ENCODE measurements at places on chromosomes 3 and 15. TPM values are rescaled to one million over a fixed set of nuclear protein-coding genes. Genes with fewer than 3 reads are reported as not detected.

Gene GABPB1
- 41.4 TPM for total RNA-seq

Gene GUCA1C
- not detected for total RNA-seq

Gene PCSK6
- total RNA-seq: 0.13 TPM

Gene LRRC31
- total RNA-seq: not detected

Gene RUVBL1
- total RNA-seq: 133 TPM

Gene SLC22A13
- total RNA-seq: 0.10 TPM

Gene ECE2
- not detected for total RNA-seq

Gene GHSR
- total RNA-seq: 1.0 TPM

Gene GOLGA8J
- not detected for total RNA-seq

Gene SKOR1
- total RNA-seq: 3.1 TPM

Gene MAP6D1
- total RNA-seq: 7.0 TPM

Gene HAPLN3
- 2.8 TPM for total RNA-seq

Gene NAALADL2
- 1.2 TPM for total RNA-seq

GRCh38 chr3:138578141-138578540 lies 15.9 kb downstream of the CEP70 start:
- no peak for DNase-seq

- DNase-seq: no peak
Observed at GRCh38 chr3:178381971-178382448, 154.2 kb upstream of the KCNMB2 start.

- no peak for DNase-seq
Observed at GRCh38 chr3:98990657-98991056, 89.2 kb upstream of the DCBLD2 start.

DNA sequence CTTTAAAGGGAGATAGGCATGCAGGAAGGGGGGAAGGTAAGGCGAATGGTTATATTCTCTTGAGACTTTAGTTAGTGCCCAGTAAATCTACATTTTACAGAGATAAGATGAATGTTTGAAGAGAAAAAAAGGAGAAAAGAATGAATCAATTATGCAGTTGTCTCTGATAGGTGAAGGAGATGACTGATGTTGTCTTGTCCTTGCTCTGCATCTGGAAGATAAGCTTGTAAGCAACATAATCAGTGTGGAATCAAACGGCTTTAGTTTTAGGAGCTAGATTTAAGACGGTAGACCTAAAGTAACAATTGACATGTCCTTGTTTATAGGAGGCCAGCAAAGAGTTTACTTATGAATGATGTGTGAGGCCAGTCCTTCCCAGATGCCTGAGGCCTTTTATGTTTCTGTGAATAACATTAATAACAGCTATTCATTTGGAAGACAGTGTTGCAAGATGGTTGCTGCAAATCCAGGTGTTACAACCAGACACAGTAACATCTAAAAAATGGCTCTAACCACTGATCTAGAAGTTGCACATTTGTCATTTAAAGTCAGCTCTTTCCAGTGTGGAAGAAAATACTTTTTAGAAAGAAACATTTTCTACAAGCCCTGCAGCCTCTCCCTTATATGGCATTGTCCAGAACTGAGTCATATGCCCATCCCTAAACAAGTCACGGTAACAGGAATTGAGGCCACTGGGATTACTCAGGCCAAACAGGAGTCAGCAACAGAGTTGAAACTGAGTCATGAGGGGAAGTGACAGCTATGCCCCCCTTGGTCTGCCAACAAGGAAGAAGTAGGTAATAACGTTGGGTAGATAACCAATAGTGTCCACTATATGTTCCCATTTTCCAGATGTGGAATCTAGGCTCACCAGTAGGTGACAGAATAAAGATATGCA lies 77.5 kb upstream of the FBN1 start:
- DNase-seq: no peak

DNA sequence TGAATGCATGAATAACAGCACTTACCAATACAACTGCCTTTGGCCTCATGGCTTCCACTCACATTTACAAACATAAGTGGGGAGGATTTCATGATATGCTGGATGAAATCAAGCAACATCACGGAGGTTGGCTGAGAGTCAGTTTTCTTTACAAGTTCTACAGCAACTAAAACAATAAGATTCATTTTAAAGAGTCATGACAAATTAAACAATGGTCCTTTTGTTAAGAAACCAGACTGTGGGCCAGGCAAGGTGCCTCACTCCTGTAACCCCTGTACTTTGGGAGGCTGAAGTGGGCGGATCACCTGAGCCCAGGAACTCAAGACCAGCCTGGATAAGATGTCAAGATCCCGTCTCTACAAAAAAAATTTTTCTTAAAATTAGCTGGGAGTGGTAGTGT lies 12.4 kb downstream of the ATR start:
- no peak for DNase-seq

GRCh38 chr3:32414522-32415202 lies 23.0 kb downstream of the CMTM7 start:
- DNase-seq: no peak

DNA sequence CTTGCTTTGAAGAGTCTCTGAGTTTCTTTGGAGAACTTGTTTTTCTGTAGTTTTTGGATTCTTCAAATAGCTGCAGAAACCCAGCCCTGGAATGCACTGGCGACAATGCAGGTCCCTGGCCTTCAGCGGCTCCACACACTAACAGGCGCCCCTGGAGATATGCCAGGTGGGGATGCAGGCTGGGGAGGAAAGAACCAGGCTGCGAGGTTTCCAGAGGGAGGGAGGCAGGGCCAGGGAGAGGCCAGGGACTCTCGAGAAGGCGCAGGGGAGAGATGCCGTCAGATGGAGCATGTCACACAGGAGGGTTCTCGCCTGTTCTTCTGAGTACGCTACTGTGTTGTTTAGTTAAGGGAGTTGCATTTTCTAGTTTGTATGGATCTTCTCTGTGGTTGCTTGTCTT lies 283.1 kb downstream of the GABRG3 start:
- no peak for DNase-seq

GRCh38 chr3:23106666-23107065 lies 96.5 kb upstream of the UBE2E2 start:
- no peak for DNase-seq

- no peak for DNase-seq
Observed at GRCh38 chr3:187567021-187567420, 103.2 kb downstream of the SST start.

GRCh38 chr3:126137490-126138130 lies 42.8 kb downstream of the ALDH1L1 start:
- DNase-seq: no peak

DNA sequence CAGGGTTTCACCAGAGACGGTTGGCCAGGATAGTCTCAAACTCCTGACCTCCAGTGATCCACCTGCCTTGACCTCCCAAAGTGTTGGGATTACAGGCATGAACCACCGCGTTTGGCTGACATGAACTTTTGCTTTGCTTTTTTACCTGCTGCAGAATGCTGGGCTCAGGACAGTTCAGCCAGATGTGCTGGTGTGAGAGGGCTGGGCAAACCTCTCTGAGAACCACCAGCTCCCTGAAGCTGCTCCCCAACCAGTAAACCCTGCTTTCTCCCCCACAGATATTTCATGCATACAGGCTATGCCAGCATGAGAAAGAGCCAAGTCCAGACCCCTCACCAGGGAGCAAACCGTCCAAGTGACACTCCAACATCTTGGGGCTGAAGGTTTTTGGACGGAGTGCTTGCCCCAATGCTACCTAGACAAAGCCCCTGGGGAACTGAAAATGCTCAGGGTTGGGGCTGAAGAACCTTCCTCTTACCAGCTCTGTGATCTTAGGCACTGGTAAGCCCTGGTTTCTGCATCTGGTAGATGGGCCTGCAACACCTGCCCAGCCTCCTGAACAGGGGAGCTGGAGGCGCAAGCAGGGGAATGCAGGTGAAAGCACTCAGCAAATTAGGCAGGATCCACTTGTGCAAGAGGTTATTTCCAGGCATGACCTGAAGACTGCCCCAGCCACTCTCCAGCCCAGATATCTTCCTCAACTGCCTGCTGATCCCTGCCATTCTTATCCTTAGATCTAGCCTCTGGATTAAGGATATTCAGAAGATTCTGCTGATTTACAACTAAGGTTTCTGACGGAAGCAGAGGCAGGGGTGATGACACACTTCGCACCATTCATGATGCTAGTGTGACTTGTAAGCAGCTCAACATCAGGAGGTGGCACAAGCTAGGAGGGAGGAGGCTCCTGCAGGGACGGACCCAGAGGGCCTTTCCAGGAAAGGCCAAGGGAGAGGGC lies 78.8 kb downstream of the TLE3 start:
- DNase-seq: no peak

GRCh38 chr15:38667890-38668850 lies 103.6 kb upstream of the RASGRP1 start:
- no peak for DNase-seq

DNA sequence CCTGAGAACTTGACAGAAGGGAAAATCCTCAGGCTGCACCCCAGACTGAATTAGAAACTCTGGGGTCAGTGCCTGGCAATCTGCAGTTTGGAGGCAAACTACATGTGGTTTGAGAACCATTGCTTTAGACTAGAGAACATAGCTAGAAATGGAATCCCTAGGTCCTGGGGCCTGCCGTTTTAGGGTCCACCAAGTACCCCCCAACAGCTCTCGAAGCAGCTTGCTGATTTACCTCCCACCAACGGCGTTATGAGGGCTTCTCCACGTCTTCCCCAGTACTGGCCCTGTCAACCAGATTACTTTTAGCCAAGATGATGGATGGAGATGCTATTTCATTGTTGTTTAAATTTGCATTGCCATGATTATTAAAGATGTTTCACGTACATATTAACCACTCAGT lies 272.5 kb downstream of the XXYLT1 start:
- DNase-seq: no peak

DNA sequence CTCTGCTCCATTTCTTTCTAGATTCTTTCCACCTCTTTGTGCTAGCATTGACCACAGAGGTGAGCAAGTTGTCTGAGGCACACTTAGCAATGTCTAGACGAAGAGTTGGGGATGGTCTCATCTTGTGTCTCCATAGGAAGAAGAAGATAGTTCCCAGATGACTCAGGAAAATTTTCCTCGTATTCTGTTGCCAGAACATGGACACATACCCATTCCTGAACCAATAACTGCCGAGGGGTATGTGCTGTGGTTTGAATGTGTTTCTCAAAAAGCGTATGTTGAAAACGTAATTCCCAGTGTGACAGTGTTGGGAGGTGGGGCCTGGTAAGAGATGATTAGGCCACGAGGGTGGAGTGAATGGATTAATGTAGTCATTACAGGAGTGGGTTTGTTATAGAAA lies 107.5 kb upstream of the GALNT15 start:
- DNase-seq: no peak

GRCh38 chr3:52441772-52442332 lies 3.1 kb downstream of the SEMA3G start:
- no peak for DNase-seq

DNA sequence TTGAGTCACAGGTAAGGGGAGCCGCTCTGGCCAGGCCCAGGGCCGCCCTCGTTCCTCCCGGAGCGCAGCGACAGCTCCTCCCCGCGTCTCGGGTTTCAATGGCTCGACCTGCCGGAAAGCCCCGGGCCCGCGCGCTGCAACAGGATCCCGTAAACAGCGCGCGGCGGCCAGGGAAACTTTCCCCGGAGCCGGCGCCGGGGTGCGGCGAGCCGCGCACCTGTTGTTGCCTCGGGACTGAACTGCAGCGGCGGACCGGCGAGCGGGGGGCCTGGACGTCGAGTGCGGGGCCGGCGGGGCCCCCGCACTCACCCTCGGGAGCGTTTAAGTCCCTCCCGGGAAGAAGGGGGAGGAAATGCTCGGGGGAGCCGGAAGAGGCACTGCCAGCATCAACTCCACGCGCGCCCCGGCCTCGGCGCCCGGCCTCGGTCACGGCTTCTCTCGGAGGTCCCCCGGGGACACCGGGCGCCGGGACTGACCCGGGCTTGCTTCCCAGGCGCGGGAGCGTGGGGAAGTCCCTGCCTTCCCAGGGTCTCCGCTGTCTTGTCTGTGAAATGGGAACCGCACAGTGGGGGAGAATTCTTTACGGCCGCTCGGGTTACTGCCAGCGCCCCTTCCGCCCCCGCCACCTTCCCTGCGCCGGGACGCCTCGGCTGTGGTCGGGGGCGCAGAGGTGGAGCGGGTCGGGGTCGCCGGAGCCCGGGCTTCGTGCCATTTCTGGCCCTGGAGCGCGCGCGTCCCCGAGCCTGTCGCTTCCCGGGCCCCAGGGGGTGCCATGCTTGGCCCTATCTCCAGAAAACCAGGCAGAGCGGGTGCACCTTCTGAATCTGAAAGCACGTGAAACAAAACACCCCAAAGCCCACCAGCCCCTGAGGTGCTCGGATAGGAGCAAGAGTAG lies 7.5 kb upstream of the PGPEP1L start:
- peak; percentile 79 for DNase-seq

- no peak for DNase-seq
Observed at GRCh38 chr3:111801693-111802092, 57.4 kb upstream of the PHLDB2 start.

DNA sequence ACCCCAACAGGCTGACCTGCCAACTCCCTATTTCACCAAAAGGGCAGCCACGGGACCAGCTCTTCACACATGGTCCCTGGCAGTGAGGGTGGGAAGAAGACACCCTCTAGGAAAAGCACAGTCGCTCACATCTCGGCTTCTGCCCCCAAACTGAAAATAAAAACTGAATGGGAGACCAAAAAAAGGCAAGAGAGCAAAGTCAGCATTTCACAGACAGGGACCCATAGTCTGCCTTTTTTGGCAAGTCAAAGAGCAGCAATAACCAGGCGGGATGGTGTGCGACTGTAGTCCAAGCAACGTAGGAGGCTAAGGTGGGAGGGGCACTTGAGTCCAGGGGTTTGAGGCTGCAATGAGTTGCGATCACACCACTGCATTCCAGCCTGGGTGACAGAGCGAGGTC lies 154.1 kb downstream of the ADAMTS17 start:
- no peak for DNase-seq

DNA sequence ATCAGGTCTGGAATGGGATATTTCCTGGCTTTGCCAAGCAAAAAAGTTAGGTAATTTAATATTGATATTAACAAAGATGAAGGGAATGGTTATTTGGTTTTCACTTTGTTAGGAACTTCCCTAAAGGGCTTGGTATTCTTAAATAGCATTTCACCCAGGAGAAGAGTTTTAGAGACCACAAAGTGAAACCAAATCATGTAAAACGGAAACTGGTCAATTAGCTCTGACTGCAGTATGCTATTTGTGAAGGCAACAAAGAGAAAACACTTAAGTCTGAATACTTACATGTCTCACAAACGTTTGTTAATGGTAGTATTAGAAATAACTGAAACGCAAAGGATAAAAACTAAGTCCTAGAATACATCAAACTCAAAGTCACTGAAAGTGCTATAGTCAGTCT lies 32.4 kb upstream of the SETMAR start:
- DNase-seq: no peak

DNA sequence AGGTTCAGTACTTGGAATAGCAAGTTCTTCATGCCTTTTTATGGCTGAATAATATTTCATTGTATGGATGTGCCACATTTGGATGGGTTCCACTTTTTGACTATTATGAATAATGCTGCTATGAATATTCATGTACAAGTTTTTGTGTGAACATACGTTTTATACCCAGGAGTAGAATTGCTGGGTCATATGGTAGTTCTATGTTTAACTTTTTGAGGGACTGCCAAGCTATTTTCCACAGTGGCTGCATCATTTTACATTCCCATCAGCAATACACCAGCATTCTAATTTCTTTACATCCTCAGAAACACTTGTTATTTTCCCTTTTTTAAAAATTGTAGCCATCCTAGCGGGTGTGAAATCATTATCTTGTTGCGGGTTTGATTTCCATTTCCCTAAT lies 76.0 kb upstream of the PRR20G start:
- no peak for DNase-seq

Measured in SJCRH30 (cell line).